Adrenal gland (tissue), 19 donors: ENCODE measurements at places on chromosomes 7 and 10. TPM values are rescaled to one million over a fixed set of nuclear protein-coding genes. Genes with fewer than 3 reads are reported as not detected.

NCF1 gene
- total RNA-seq = 3.3 TPM

CDHR1 gene
- total RNA-seq = 0.53 TPM

CPN1 gene
- total RNA-seq = not detected

ABCC2 gene
- total RNA-seq = 1.6 TPM

DRGX gene
- 0.27 TPM for total RNA-seq

AIFM2 gene
- total RNA-seq = 11.4 TPM

DNA sequence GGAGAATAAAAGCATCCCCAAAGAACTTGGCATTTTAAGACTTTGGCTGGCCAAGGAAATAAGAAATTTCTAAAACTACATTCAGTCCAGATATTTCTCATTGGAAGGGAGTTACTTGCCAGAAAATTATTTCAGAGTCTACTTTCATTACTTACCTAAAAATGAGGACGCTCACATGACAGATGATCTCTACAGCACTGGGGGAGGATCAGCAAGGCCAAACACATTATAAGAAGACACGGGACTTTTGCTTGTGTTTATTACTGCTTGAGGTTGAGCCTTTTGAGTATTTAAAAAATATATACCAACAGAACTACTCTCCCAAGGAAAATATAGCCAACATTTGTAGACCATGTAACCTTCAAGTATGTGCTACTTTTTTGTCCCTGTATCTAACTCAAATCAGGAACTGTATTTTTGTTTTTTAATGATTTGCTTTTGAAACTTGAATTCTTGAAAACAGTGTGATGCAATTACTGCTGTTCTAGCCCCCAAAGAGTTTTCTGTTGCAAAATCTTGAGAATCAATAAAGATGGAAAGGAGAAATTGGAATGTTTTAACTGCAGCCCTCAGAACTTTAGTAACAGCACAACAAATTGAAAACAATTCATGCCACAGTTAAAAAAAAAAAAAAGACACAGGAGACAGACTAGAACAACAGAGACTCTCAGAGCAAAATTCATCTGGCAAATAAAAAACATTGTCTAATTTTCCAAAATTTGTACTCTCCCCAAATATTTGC is 128.1 kb downstream of the ZNF438 start:
- no peak for DNase-seq

DNA sequence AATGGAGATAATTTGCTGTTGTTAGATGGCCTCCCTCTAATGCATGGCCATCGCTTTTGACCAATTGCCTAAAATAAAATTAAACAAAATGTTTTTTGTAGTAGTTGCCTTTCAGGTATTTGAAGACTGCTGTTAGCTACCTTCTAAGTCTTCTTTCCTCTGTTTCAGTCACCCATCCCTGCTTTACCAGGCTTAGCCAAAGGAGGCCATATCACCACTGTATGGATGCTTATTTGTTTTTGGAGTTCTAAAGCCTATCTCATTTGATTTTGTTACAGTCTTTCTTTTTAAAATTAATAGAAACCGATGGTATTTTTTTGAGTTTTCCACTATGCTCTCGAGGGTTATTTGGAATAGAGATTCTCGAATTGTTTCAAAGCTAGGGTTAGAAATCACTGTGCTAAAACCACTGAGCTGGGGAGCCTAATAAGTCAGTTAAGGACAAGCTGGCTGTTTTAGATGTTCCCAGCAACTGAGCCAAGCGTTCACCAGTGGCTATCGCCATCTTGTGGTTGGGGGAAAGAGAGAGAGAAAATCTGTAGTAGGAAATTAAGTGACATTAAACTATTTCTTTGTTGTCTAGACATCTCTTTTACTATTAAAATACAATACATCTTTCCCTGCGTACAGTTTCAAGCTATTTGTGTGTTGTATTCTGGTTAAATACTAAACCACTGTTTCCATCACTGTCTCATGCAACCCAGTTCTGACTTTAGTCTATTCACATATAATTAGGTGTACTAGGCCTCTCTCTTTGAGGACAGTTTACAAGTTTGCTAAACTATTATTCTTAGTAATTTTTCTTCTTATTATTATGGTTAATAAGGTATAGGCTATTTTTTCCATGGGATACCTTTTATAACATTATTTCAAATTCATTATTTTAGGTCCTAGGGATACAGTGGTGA is 52.2 kb downstream of the GPR158 start:
- DNase-seq = peak; percentile 35

DNA sequence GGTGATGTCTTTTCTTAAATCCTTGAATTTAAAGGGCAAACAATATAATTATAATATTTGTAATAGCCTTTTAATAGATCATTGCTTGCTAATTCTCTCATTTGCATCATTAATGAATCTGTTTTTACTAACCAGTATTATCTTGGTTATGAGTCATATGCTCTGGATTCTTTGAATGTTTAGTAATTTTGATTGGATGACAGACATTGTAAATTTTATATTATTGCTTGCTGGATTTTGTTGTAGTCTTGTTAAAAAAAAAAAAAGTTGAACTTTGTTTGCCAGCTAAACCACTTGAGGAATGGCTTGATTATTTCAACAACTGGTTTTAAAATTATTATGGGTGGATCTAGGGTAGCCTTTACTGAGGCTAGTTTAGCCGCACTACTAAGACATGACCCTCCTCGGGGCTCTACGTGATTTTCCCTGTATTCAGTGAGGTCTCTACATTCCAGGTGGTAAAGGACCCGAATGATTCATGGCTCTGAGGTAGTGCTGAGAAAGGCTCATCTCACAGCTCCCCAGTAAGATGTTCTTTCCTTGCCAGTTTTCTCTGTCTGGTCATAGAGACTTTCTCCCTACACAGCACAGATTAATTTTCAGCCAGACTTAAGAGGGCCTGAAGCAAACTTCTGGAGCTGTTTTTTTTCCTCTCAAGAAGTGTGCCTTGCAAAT is 8.5 kb downstream of the C10orf90 start:
- no peak for DNase-seq

- no peak for DNase-seq
Observed at GRCh38 chr7:1109581-1110310, 21.8 kb downstream of the GPER1 start.

GRCh38 chr10:117807441-117807840 is 239.3 kb downstream of the RAB11FIP2 start:
- no peak for DNase-seq

- no peak for DNase-seq
Observed at GRCh38 chr7:106927536-106927935, 62.5 kb downstream of the PIK3CG start.

DNA sequence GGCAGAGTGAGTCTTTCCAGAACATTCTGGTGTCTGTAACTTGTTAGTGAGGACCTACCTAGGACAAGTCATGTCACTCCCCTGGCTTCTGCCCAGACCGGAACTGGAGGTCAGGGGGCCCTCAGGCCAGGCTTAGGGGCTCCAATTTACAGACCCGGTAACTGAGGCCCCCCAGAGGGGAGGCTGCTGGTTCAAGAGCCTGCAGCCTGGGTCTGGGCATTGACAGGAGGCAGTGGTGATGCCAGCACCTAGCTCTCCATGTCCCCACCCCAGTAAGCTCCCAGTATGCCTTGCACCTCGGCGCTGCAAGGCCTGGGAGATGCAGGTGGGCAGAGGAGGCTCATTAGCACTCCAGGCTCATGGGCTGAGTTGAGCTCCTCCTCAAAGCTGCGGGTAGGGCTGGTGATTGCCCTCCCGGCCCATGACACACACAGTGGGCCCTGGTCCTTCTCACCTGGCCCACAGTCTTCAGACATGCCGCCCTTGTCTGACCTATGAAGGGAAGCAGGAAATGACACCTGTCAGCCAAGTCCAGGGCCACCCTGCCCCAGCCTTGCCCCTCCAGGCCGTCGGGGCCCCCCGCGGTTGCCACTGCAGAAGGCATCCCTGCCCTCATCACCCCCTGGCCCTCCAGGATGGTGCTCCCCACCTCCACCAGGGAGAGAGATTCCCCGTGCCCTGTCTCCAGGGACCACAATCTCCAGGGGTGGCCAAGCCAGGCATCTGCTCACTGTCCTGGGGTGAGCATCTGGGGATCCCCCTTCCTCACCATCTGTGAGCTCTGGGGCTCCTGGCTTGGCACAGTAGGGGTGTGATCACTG is 88.3 kb upstream of the TMEM248 start:
- no peak for DNase-seq

- peak; percentile 73 for DNase-seq
Observed at GRCh38 chr10:63520500-63521415, at the start of gene REEP3. Gene REEP3 (plus strand): TSS chr10:63521401. CDS start chr10:63521546, 145 bp downstream.

DNA sequence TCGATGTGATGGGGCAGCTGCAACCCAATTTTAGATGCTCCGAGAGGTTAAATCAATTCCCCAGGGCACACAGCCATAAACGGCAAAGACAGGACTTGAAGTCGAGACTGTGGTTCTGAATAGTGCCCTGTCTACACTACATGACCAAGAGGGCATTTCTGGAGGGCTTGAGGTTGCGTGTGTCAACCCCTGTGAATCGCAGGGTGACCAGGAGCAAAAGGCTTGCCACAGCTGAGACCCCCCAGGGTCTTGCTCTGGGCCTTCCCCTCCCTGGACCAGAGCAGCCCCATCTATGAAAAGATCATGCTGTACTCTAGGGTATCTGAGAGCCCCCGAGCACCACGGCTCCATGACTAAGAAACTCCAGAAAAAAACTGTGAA is 26.8 kb upstream of the RASGEF1A start:
- no peak for DNase-seq

- DNase-seq = no peak
Observed at GRCh38 chr10:75062506-75063299, 48.8 kb upstream of the SAMD8 start.

- DNase-seq = no peak
Observed at GRCh38 chr10:283140-283479, 147.9 kb downstream of the ZMYND11 start.
